ENCODE measurements at places on chromosomes 16 and 17.
A peak's percentile ranks its signal among the peaks of the same experiment; 100 is the strongest.

GRCh38 chr17:43877451-43878155, 29.7 kb downstream of the MPP2 start:
- no peak for DNase-seq

GRCh38 chr16:10308305-10309193, 77.3 kb upstream of the ATF7IP2 start:
- no peak for DNase-seq

- DNase-seq = peak; percentile 59
Measured at GRCh38 chr17:18184143-18185031, 759 bp downstream of the ALKBH5 start.

DNA sequence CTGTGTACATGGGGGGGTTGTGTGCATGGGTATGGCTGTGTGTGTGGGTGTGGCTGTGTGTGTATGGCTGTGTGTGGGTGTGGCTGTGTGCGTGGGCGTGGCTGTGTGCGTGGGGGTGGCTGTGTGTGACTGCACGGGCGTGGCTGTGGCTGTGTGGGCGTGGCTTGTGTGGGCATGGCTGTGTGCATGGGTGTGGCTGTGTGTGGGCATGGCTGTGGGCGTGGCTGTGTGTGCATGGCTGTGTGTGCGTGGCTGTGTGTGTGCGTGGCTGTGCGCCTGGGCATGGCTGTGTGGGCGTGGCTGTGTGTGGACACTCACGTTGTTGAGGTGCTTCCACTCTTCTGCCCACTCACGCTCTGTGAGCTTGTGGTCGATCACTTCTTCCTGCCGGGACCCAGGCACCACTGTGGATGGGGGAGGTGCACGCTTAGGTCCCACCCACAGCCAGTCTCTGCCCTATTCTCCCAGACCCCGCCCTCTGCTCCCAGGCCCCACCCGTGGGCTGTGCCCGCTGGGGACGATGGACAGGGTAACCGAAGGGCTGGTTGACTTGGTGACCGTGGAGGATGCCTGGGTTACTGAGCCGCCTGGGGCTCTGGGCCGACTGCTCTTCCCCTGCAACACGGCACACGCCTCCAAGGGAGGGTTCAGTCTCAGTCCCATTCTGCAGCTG, 16.0 kb upstream of the PABPN1L start:
- no peak for DNase-seq

DNA sequence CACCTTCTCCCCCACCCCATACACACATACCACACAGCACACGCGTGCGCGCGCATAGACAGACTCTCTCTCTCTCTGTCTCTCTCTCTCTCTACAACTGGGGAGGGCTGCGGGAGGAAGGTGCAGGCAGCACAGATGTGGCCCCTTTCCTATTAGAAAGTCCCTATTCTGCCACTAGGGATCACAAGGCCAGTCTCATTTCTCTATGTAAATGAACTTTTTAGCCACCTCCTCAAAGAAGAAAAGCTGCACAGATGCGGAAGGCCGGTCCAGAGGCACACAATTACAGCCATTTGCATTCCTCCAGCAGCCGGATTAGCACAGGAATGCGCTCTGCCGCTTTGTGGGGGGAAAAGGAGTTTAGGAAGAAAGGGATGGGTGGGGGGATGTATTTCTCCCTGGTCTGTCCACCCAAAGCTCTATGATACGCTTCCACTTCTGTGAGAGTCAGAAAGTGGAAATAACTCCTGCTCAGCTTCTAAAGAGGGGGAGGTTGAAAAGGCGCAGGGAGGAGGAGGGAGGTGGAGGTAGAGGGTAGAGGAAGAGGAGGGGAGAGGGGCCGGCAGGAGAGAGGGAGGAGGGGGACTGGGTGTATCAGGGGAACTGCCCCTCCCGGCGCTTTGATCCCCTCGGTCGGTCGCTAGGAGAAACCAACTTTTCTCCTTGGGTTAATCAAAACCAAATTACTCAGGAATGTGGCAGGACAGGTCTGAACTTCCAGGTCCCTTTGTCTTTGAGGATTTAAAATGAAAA, 11.7 kb downstream of the ZFHX3 start:
- peak; percentile 24 for DNase-seq
